ENCODE measurements at places on chromosomes 16 and 17. TPM values are rescaled to one million over a fixed set of nuclear protein-coding genes. Genes with fewer than 3 reads are reported as not detected.

ASIC2 gene
- not detected for polyA plus RNA-seq

DNA sequence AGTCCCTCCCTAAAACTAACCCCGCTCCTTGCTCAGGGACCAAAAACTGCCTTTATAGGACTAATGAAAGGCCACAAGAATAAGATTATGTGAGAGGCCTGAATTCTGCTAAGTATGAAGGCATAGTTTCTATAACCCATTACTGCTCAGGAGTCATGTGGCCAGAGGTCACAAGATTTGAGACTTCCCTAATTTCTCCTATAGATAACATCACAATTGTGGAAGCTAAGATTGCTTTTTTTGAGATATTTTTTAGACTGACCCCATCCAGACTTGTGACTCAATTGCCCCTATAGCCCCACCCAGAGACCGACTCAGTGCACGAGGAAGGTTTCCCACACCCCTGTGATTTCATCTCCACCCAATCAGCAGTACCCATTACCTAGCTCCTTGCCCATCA is 504.1 kb upstream of the GOT2 start:
- DNase-seq: no peak

- no peak for DNase-seq
Measured at GRCh38 chr16:46737621-46738214, 10.4 kb downstream of the MYLK3 start.

- DNase-seq: no peak
Measured at GRCh38 chr17:9671559-9671958, 26.2 kb downstream of the USP43 start.

GRCh38 chr17:78793968-78794367 is 11.9 kb upstream of the CYTH1 start:
- no peak for DNase-seq

- peak; percentile 100 for DNase-seq
Measured at GRCh38 chr17:28728364-28729200, at the start of gene NEK8. NEK8 (plus strand) TSS chr17:28728788; CDS start chr17:28728814, 26 bp downstream.

DNA sequence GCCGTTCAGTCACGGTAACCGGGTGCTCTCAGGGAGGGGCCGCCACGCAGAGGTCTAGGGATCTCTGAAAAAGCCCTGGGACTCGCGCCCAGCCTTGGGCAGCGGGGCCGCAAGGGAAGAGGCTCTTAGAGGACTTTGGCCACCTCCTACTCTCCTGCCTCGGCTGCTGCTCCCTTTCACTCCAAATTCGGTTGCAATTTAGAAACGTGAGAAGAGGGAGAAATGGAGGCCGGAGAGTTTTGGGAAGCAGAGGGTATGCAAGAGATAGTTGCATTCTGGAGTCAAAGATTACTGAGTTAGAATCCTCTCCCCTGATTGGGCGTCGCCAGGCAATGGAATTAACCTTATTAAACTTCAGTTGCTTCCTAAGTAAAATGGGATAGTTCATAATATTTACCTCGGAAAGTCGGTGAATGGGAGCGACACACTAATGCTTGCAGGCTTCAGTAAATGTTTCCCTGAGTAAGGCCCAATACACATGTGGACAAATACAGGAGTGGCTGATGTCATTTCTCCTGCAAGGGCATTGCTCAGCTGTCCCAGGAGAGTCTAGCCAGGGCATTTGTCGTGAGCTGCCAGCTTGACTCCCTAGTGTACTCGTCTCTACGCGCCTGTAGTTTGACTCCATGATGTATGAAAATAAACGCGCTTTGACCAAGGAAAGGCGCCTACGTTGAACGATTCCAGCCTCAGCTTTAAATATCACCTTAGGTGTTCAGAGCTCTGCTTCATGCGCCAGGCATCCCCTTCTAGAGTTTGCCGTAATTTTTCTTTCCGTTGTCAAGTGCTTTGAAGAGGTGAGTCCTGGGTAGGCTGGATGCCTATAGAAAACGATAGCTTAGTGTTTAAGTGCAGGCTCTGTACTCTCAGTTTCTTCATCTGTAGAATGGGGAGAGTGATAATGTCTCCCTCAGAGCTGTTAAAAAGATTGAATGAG is 667 bp downstream of the OGFOD1 start:
- peak; percentile 69 for DNase-seq

TEN1 gene
- 52.4 TPM for polyA plus RNA-seq

DNA sequence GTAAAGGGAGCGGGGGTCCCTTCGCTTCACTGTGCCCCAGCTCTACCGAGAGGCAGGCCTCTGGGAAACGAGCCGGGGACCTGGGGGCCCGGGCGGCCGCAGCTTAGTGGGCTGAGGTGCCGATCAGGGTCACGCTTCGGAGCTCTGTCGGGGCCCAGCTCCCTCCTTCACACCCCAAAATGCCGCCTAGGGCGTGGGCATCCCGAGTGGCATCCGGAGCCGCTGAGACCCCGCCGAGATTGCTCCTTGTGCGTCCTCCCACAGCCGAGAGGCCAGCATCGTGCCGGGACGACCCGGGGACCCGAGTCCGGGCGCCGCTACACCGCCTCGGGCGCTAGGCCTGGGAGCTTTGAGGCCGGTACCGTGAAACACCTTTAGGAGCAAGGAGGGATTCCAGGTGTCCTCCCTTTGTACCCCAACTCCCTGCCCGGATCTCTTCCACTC is 1.3 kb downstream of the SALL1 start:
- DNase-seq: no peak

- DNase-seq: no peak
Measured at GRCh38 chr16:56269811-56270684, 78.8 kb downstream of the GNAO1 start.

DNA sequence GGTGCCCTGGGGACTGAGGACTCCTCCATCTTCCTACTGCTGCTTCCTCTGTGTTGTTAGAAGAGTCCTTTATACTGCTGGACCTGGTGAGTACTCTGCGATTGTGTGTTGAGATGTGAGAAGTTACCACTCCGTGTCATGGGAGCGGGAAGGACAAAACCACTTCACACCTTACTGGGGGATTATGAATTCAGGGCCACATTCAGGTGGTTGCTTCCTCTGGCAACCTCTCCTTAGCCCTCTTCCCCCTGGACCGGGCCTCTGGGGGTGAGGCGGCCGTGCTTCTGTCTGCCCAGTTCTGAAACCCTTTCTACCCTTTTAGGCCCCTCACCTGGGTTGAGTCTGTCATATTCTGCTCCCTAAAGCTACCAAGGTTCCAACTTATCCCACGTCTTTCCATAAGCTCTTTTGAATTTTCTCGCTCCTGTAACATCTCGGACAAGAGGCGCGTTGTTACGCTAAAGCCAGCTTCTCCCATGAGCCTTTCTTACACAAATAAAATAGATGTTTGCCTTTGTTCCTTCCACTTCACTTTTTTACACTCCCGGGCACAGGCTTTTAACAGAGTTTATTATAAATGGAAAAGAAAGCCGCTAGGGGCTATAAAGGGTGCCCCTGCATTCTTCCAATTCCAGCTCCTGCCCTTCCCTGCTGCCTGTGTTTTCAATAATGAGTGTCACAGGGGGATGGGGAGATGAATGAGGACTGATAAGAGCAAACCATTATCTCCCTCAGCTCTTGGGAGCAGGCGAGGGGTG is 20.7 kb upstream of the CDH13 start:
- DNase-seq: no peak

- DNase-seq: no peak
Measured at GRCh38 chr17:8695241-8695640, 49.4 kb downstream of the CCDC42 start.

RDM1 gene
- 0.98 TPM for polyA plus RNA-seq

DNA sequence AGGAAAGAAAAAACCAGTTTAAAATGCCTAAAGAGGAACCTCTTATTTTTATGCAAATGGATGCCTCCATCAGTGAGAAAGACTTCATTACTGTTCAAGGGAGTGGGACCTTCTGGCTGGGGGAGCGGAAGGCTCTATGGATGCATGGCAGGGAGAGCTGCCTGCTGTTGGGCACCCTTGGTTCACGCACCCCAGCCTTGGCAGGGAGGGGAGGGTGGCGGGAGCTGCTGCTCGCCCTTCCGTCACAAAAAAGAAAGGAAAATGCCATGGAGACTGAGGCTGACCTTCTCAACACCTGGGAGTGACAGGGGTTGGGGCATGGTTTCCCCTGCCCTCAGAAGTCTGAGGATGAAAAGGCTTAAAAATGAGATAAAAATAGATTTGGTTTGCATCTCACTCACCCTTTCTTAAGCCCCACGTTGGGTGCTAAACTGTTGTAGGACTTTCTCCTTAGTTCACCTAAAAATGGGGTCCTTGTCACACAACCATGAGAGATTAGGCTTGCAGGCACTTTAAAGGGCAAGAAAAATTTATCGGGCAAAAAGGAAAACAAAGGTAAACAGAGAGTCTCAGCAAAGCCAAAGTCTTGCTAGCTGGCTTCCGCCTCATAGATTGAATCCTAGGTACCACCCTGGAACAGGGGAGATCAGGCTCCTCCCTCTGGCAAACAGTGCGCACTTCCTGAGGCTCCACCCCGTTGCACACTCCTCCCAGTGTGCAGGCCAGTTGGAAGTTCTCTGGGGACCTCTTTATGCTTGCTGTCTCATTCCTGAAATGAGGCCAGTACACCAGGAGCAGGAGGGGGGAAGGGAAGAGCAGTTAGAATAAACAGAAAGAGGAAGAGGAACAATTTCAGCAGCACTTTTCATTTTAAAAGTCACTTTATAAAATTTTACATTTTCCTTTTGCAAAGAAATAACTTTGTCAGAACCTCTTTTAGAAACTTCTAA is 31.6 kb downstream of the PHKB start:
- DNase-seq: peak; percentile 47

- DNase-seq: no peak
Measured at GRCh38 chr16:12617401-12617819, 186.3 kb downstream of the CPPED1 start.

GRCh38 chr17:49217651-49218413 is 7.3 kb downstream of the ABI3 start:
- DNase-seq: peak; percentile 72

DNA sequence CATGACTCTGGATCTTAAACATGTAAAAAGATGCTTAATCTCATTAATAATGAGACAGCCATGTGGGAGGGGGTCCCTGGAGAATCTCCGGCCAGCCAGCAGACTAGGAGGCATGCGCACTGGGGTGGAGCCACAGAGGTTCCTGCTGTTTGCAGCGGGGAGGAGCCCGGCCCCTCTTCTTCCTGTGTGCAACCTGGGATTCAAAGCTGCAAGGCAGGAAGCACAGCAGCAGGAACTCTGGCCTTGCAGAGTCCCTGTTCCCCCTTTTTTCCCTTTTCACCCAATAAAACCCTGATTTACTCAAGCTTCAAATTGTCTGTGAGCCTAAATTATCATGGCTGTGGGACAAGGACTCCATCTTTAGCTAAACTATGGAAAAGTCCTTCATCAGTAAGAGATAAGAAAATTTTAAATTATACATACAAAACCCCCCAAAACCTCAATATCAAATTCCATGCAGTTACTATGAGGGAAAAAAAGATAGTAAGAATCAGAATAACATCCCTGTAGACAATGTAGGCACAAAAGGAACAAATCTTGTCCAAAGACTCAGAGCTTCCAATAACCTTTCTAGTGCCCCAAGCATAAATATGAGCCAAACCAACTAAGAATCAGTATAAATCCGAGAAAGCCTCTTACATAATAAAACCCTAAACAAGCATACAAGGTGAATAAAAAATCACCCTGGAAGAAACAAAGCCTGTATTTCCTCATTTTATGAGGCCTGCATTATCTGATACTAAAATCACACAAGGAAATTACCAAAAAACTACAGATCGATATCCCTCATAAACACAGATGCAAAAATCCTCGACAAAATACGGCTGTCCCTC is 12.1 kb downstream of the CFDP1 start:
- DNase-seq: peak; percentile 90

DNA sequence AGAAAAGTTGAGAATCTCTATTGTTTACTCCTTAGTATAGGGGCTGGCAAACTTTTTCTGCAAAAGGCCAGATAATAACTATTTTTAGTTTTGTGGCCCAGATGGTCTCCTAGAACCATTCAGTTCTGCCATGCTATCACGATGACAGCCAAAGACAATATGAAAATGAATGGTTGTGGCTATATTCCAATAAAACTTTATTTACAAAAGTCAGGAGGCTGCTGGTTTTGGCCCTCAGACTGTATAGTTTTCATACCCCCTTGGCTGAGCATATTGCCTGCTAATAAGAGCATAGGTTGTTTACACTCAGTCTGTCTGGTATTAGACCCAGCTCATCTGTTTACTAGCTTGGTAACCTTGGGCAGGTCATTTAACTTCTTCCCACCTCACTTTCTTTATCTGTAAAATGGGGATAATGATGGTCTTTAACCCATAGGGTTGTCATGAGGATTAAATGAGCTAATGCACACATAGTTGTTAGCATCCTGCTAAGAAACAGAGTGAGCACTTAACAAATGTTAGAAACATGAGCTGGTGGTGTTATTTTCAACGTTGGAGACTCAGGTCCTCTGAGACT is 156.3 kb downstream of the MSI2 start:
- no peak for DNase-seq

GRCh38 chr16:58264961-58265479 is 29.8 kb downstream of the PRSS54 start:
- no peak for DNase-seq

GRCh38 chr16:62545039-62545438 is 508.8 kb upstream of the CDH8 start:
- DNase-seq: no peak

DNA sequence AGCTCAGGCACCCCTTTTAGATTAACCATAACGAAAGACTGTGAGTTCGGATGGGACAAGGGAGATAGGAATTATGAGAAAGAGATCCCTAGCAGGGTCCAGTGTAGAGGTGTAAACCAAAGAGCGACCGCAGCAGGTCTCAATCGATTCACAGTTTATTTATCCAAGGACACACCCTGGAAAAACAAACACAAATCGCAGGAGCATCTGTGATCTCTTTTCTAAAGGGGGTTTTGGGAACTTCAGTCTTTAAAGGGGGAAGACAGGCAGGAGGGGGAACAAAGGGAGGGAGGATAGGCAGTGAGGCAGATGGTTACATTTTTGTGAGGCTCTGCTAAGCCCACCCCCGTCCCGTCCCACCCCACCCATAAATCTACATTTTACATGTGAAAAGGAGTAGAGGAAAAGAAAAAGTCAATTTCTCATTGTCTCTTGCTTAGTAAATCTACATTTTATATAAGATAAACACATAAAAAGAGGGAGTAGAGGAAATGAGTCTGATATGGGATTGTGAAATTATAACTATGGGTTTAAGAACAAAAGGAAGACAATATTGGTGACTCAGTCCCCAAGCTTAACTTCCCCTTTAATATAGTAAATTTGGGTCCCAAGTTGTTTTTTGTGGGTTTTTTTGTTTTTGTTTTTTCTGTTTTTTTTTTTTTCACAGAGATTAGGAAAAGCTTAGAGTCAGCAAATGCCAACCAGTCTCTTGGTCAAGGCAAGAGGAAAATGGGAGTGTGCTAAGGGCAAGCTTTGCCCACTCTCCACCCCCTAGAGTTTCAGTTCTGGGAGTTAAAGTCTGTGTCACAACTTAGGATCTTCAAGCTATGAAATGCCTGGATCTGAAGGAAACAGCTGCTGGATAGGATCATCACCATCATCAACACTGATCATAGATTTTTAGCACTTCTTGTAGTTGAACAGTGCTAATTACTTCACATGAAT is 160.9 kb upstream of the CDH5 start:
- no peak for DNase-seq
